SK-N-DZ (cell line): ENCODE measurements at places on chromosomes 6 and 20.

GRCh38 chr20:45017281-45017680 is 51.0 kb downstream of the STK4 start:
- no peak for DNase-seq

DNA sequence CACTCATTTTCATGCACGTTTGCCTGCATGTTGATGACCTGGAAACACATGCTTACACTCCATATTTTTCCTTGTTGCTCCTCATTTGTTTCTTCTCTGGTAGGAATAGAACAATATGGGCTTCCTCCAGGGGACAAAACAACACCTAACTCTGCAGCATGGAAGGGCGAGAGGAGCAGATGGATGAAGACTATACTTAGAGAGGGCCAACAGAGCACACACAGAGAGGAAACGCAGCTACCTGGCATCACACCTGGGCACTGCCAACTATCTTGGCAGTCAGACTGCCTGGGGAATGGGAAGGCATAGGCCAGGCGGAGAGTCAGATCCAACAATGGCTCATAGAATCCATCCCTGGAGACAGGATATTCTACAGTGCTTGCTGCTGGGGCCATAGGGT is 290.9 kb downstream of the CD83 start:
- DNase-seq: no peak

GRCh38 chr6:33750244-33750991 is 3.7 kb upstream of the IP6K3 start:
- DNase-seq: no peak

- DNase-seq: no peak
Observed at GRCh38 chr20:1628621-1629020, 8.8 kb upstream of the SIRPB1 start.

GRCh38 chr6:46276576-46277142 is 105.9 kb upstream of the ENPP5 start:
- no peak for DNase-seq

DNA sequence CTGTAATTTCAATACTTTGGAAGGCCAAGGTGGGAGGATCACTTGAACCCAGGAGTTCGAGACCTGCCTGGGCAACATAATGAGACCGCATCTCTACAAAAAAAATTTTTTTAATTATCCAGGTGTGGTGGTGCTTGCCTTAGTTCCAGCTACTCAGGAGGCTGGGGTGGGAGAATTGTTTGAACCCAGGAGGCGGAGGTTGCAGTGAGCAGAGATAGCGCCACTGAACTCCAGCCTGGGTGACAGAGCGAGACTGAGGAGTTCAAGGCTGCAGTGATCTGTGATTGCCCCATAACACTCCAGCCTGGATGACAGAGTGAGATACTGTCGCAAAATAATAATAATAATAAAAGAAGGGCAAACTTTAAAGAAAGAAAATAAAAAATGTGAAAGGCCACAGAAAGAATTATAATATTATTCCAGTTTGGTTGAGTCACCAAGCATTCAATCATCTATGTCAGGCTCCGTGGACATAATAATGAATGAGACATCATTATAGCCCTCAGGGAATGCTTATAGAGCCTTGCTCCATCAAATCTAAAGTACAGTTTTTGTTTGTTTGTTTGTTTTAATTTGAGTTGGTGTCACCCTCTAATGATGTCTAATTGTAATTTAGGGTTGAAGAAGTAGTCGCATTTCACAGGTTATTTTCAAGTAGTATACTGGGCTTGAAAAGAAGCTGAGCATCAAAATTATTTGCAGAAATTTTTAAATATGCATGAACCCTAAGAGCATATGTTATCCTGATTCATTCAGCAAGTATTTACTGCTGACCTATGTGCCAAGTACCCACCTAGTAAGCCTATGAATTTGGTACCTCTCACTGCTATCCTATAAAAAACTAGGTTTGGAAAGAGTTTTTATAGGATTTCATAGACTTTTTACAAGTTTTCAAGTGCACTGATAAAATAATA is 15.1 kb downstream of the GLYATL3 start:
- DNase-seq: no peak

DNA sequence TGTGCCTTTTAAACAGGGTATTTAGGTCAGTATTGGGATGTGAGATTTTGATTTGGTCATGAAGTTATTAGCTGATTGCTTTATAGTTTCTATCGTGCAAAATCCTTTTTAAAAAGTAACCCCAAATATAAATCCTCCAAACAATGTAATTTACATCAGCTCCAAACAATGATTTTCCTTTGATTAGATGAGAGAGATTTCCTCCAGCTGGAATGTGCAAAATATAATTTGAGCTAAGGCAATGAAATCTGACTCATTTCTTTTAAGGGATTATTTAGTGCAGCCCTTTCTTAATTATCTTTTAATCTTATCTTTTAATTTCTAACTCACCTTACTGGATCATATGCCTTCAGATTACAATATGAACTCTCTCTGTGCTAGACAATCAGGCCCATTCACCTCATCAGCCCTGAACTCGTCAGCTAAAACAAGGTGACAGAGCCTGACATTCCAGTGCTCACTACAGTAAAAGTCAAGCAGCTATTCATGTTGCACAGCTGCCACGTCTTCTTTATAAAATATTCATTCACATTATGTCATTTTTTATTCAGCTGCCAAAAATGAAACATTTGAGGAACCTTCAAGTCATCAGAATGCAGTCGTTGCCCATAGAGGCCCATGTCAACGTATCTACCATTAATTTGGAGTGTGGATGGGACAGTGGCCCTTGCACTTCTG is 440.1 kb downstream of the CBLN4 start:
- DNase-seq: no peak

GRCh38 chr6:106025655-106026054 is 60.5 kb upstream of the PRDM1 start:
- no peak for DNase-seq

DNA sequence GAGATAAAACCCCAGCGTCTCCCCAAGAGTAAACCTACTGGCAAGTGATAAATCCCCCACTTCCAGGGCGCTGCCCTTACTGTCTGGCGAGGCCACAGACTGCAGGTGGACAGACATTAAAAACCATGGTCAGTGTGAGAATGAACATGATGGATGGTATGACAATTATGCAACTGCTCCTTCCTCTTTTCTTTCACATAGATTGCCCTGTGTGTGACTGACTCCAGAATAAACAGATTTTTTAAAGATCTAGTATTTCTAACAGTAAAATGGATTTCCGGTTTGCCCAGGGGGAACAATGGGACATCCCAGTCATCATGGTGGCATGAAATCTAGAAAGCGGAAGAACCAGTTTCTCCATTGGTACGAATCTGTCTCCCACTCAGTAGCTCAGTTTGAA is 153.7 kb downstream of the FOXC1 start:
- DNase-seq: no peak

DNA sequence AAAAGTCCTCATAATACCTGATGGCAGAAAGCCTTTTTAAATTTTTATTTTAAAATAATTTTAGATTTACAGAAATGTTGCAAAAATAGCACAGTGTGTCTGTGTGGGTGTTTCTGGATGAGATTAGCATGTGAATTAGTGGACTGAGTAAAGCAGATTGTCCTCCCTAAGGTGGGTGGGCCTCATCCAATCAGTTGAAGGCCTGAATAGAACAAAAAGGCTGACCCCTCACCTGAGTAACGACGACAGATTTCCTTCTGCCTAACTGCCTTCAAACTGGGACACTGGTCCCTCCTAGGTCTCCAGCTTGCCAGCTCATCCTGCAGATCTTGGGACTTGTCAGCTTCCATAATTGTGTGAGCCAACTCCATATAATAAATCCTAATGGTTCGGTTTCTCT is 54.2 kb downstream of the FAXC start:
- DNase-seq: no peak
